ENCODE measurements at places on chromosomes 12 and 14. TPM values are rescaled to one million over a fixed set of nuclear protein-coding genes. Genes with fewer than 3 reads are reported as not detected.

OR9K2 gene
- not detected for polyA plus RNA-seq

CD69 gene
- 1.4 TPM for polyA plus RNA-seq

TBPL2 gene
- not detected for polyA plus RNA-seq

CLEC6A gene
- not detected for polyA plus RNA-seq

DBX2 gene
- 0.11 TPM for polyA plus RNA-seq

ABCD2 gene
- polyA plus RNA-seq, result 0.22 TPM

RAPGEF3 gene
- polyA plus RNA-seq, result 115 TPM

TTC9 gene
- 3.8 TPM for polyA plus RNA-seq

PROX2 gene
- polyA plus RNA-seq, result 3.0 TPM

KRT80 gene
- polyA plus RNA-seq, result 1.1 TPM

SIX1 gene
- polyA plus RNA-seq, result 13.4 TPM

GAPDH gene
- polyA plus RNA-seq, result 1,094 TPM

LRP1-AS gene
- not detected for polyA plus RNA-seq

CPSF6 gene
- polyA plus RNA-seq, result 109 TPM

EEA1 gene
- 17.8 TPM for polyA plus RNA-seq
